Left ventricle myocardium superior (tissue), 1 donor: ENCODE measurements at places on chromosomes 4 and X. TPM values are rescaled to one million over a fixed set of nuclear protein-coding genes. Genes with fewer than 3 reads are reported as not detected.

DNA sequence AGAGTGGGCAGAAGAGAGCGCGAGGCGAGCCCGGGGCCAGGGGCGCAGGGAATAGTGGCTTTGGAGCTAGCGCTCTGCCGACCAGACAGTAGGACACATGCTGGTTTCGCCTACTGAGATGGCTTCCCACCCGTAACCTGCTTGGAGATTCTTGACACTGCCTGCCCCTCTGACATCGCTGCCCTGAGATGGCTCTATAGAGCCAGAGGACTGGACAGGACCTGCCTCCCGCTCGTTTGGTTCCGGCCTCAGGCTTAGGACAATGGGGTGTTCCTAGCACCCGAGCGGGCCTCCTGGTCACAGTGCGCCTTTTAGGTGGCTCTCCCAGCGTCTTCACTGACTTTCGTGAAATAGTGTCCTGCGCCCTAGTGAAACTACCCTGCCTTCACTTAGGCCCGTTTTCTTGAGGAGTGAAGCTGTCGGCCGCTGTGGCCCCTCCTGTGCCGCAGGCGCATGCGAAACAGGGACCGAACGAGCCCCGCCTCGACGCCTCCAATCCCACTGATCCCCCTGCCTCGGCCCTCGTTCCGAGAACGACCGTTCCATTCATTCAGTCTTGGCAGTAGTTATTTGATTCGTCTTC is 608 bp downstream of the TAF1 start:
- DNase-seq = peak; percentile 26

DNA sequence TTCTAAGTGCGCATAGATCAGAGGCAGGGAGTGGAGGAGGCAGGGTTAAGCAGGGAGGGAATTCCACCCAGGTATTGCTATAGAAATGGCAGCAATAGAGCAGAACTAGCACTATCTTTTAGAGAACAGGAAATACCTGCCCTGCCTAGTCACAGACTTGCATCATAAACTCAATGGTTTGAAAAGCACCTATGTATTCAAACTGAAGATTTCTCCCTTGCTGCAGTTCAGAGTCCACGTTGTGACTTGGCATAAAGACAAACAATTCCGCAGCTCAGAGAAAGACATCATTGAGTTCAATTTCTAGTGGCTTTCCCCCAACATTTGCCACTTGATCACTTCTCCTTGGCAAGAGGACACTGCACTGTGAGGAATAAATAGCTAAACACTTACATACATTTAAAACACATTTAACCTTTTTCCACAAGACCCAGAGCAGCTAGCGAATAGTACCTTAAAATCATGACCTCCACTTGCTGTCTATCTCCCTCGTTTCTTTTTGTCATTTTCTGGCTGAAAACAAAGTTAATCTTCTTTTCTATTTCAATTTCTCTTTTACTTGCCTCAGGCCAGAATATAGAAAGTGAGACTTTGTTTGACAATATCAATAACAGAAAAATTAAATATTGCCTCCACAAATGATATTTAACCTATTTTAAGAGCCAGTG is 42.4 kb downstream of the SLC7A11 start:
- no peak for DNase-seq

- DNase-seq = no peak
Observed at GRCh38 chr4:80613470-80613869, 277.9 kb downstream of the CFAP299 start.

DNA sequence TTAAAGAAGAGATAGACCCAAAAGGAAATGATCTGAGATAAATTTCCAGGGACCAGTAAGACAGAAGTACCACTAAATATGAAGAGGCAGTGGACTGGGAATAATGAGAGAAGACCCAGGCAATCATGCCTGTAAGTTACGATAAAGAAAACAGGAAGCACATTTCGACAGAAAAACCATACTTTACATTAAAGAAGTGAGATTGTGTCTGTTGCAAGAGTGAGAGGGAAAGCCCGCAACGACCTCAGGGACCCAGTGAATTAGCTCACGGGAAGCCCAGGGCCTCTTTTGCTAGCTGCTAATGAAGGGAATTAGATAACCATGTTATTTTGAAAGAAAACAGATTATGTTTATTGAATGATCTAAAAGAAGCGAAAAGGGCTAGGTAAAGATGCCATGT is 28.9 kb upstream of the ACSL1 start:
- DNase-seq = no peak

The CXXC4 gene
- 5.0 TPM for total RNA-seq

The DACH2 gene
- not detected for total RNA-seq
